ENCODE measurements at places on chromosomes 12 and 14.

- no peak for DNase-seq
Measured at GRCh38 chr14:51368721-51369163, 128.7 kb downstream of the TMX1 start.

DNA sequence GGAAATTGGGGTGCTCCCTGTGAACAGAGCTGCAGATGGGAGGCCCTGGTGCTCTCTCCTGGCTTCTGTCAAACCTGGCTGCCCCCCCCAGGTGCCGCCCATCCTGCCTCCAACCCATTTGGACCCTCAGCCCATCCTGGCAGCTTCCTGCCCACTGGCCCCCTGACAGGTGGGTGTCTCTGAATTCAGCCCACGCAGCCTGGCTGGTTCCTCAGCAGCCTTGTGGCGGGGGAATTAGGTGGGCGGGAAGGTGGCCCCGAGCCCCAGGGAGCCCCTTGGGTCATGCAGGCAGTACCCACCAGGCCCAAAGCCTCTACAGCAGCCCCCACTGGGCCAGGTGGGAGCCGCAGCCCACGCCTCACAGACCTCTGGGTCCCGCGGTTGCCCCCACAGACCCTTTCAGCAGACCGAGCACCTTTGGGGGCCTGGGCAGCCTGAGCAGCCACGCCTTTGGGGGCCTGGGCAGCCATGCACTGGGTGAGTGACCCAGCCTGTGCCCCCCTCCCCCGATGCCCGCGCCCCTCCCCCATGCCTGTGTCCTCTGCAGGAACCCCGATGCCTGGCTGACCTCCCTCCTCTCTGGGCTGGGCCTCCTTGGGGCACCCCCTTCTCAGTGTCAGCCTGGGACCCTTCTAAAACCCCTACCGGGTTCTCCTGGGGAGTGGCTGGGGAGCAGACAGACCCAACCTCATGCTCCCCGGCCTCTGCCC, 28.9 kb downstream of the LRCOL1 start:
- DNase-seq = no peak

- no peak for DNase-seq
Measured at GRCh38 chr12:96057986-96058553, 22.7 kb upstream of the LTA4H start.

DNA sequence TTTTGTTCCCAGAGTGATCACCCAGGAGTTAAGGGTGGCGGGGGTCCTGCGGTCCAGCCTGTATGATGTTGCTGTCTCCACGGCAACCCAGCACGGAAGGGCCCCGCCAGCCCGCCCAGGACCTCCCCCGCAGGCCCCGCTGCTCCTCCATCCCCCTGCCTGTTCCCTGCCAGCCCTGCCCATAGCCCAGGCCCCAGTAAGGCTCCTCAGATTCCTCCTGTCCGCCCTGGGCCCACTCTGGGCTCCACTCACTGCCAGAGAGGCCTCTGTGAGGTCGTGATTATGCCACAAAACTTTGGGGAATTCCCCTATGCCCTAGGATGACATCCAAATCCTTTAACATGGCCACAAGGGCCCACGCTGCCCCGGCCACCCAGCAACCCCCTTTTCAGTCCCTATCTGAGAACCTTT, 20.8 kb downstream of the HSP90AA1 start:
- no peak for DNase-seq

GRCh38 chr14:42517806-42518500, 911.3 kb downstream of the LRFN5 start:
- no peak for DNase-seq
